ENCODE measurements at places on chromosomes 1 and 21.

DNA sequence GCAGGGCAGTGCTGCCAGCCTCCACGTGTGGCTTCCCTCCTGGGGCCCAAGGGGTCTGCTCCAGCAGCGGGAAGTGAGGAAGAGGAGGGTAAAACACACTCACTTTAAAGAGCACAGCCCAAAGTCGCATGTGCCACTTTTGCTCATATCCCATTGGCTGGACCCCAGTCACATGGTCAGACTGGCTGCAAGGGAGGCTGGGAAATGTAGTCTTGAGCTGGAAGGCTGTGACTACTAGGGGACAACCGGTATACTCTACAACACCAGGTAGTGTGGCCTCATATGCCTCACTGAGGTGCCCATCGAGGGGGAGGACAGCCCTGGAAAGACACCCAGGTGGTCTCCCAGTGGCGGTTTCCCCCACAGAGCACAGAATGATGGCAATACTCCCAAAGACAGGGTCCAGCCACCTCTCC is 45.2 kb downstream of the CAMK2N1 start:
- peak; percentile 71 for DNase-seq

DNA sequence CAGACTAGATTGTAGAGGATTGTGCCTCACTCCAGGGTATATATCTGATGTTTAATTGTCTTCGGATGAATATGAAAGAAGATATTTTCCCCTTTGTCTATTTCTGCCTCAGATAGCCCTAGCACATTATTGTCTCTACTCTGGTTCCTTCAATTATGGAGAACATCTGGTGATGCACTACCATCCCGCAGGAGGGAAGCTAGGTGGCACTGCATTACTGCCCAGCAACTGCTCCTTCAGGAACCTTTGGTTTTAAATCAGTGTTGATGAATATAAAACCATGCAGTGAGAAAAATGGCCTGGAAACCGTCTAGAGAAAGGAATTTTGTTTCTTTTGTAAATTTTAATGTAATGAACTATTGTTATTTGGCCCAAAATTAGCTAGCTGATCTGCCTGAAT is 68.5 kb downstream of the GPR88 start:
- DNase-seq = peak; percentile 78

DNA sequence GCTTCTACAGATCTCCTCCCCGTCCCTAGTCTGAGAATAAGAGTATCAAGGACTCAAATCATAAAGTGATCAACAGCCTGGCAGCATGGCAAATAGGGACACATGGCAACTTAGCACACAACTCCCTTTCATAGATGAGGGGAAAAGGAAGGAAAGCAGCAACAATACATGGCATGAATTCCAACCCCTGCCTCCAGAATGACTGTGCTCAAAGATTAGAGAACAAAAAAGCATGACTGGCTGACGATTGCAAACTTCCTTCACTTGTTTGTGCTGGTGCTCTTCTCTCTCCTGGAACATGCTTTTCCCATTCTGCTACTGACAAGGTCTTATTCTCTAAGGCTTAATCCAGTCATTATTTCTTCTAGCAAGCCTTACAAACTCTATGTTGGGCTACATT is 11.5 kb downstream of the KTI12 start:
- peak; percentile 91 for DNase-seq

DNA sequence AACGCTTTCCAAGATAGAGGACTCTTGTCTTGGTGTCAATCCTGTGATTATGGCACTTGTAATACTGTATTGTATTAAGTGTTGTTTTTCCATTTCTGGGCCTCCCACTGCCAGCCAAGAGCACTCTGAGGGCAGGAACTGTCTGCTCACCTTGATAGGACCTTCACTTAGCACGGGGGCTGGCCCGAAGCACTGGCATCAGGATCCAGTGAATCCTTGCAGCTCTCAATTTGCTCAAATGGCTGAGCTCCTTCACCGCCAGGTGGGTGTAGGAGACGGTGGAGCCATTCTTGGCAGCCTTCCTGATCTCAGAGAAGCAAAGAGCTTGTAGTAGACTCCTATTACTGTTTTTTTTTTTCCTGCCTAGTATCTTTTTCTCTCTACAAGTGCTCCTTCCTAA is 17.7 kb downstream of the MECR start:
- DNase-seq = no peak

GRCh38 chr1:187641463-187641862 is 812.7 kb downstream of the PLA2G4A start:
- DNase-seq = no peak

GRCh38 chr1:7436056-7437005 is 334.8 kb upstream of the VAMP3 start:
- no peak for DNase-seq

DNA sequence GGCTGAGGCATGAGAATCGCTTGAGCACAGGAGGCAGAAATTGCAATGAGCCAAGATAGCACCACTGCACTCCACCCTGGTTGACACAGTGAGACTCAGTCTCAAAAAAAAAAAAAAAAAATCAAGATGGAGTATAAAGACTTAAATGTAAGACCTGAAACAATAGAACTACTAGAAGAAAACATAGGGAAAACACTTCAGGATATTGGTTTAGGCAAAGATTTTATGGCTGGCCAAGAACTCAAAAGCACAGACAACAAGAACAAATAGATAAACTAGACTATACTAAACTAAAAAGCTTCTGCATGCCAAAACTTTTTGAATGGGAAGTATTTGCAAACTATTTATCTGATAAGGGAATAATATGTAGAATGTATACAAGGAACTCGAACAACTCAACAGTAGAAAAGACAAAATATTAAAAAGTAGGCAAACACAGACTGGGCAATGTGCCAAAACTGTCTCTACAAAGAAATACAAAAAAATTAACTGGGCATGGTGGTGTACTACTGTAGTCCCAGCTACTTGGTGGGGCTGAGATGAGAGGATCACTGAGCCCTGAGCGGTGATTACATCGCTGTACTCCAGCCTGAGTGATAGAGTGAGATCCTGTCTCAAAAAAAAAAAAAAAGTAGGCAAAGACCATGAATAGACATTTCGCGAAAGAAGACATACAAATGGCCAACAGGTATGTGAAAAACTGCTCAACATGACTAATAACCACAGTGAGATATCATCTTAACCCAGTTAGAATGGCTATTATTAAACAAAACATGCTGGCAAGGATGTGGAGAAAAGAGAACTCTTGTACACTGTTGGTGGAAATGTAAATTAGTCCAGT is 25.3 kb downstream of the DTL start:
- no peak for DNase-seq

GRCh38 chr1:78171736-78172590 is 126.2 kb downstream of the GIPC2 start:
- peak; percentile 9 for DNase-seq

DNA sequence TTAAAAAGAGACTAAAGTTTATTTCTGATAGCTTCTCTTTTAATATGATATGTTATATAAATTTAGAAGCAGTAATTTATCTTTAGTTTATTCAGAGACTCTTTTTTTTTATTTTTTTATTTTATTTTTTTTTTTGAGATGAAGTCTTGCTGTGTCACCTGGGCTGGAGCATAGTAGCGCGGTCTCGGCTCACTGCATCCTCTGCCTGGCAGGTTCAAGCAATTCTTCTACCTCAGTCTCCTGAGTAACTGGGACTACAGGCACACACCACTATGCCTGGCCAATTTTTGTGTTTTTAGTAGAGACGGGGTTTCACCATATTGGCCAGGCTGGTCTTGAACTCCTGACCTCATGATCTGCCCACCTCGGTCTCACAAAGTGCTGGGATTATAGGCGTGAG is 89.6 kb downstream of the DISP1 start:
- DNase-seq = no peak

DNA sequence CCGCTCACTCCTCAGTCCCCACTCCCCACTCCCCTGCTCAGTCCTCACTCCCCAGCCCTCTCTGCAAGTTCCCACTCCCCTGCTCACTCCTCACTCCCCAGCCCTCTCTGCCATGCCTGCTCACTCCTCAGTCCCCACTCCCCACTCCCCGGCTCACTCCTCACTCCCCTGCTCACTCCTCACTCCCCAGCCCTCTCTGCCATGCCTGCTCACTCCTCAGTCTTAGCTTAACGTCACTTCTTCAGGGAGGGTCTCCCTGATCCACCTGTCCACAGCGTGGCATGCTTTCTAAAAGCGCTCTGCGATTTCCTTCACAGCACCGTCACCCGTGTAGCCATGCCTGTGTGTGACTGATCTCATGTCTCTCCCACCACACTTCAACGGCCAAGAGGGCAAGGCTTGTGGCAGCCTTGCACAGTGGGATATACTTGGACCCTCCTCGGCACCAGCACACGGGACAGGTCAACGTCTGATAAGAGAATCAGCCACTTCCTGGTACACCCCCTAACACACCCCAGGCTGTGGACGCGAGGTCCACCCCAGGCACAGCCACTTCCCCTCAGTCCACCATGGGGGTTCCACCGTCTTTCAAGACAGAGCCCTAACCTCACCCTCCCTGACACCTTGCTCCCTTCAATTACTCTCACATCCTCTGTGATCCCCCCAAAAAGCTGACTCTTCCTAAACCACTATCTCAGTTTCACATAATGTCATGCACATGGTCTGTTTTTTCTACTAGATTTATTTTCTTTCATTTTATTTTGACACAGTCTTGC is 14.0 kb downstream of the PRDM15 start:
- DNase-seq = no peak

GRCh38 chr1:212586206-212587015 is 22.1 kb upstream of the ATF3 start:
- DNase-seq = no peak

GRCh38 chr1:64532646-64533045 is 62.7 kb downstream of the CACHD1 start:
- DNase-seq = no peak

GRCh38 chr1:27377760-27378495 is 3.3 kb upstream of the FCN3 start:
- no peak for DNase-seq

- DNase-seq = no peak
Observed at GRCh38 chr1:17919525-17920439, 164.6 kb downstream of the ACTL8 start.

DNA sequence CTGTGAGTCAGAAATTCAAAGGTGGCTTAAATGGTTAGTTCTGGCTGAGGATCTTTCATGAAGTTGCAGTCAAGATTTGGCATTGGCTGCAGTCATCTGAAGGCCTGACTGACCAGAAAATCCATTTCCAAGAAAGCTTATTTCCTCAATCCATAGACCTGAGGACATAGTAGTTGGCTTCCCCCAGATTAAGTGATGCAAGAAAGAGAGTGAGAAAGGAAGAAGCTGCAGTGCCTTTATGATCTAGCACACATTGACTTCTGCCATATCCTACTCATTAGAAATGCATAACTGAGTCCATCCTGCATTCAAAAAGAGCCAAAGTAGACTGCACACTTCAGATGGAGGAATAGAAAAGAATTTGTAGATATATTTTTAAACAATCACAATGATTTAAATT is 222.6 kb downstream of the COL24A1 start:
- no peak for DNase-seq

DNA sequence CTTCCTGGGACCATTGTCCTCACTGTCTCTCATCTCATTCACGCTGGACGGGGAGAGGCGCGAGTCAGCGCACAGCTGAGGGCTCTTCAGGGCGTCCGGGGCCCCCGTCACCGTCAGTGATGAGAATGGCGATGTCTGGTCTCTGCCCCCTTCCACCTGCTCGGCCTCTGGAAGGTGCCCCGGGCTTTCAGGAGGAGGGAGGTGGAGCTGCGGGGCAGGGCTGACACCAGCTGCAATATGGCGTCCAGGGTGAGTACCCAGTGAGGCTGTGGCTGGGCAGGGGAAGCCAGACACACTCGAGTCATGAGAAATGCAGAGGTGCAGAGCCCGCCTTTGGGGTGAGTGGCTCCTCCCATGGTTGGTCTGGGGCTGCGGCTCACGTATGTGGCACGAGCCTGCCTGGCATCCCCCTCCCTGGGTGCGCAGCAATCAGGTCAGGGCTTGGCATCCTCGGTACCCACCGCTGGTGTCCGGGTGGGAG is 15.1 kb downstream of the MORN1 start:
- DNase-seq = no peak
